RKO (cell line): ENCODE measurements at places on chromosomes 4 and X.

DNA sequence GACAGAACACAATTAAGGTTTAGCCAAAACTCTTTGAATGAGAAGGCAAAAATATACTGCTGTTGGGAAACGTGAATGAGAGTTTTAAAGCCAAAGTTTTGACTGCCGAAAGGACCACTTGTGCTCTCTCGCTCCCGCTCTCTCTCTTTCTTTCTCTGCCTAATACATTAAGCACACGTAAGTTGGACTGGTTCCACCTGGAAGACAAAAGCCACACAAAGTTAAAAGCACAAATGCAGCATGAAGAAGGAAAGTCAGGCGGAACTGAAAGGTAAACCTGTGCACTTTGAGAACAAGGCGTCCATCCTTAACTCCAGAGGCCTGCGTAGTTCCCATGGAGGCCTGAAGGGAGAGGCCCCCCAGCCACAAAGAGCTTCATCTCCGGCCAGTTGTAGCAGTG, 1.9 kb downstream of the DCAF12L2 start:
- DNase-seq, result no peak

DNA sequence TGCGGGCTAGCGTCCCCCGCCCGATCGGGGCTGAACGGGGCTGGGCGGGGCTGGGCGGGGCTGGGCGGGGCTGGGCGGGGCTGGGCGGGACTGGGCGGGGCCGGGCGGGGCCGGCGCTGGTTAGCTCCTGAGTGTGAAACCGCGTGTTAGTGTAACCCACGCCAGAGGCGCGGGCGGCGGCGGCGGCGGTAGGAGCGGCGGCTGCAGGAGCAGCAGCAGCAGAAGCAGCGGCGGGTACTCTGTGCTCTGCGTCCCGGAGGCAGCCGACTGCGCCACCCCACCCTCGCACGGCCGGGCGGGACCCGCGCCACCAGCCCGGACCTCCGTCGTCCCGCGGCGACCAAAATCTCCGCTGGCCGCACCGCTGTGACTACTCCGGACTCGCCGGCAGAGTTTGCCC, 128.1 kb downstream of the LAS1L start:
- no peak for DNase-seq

DNA sequence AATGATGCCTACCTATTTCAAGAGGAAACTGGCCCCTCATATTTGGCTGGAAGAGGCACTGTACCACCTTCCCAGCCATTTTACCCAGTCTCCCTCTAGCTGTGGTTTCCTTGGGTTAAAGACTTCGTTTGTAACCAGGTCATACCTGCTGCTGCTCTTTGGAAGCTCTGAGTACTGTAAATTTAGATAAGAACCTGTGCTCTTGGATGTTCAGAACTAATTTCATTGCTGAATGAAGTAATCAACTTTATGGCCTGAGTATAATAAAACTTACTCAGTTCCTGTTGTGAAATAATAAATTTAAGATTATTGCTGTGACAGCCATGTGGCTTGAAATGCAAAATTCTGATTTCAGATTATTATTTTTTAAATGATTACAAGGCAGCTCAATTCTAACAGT, 12.2 kb downstream of the MTTP start:
- DNase-seq, result no peak

- no peak for DNase-seq
Measured at GRCh38 chrX:22345884-22346283, 73.2 kb downstream of the CBLL2 start.

- no peak for DNase-seq
Measured at GRCh38 chrX:25599061-25599460, 539.1 kb upstream of the MAGEB18 start.

DNA sequence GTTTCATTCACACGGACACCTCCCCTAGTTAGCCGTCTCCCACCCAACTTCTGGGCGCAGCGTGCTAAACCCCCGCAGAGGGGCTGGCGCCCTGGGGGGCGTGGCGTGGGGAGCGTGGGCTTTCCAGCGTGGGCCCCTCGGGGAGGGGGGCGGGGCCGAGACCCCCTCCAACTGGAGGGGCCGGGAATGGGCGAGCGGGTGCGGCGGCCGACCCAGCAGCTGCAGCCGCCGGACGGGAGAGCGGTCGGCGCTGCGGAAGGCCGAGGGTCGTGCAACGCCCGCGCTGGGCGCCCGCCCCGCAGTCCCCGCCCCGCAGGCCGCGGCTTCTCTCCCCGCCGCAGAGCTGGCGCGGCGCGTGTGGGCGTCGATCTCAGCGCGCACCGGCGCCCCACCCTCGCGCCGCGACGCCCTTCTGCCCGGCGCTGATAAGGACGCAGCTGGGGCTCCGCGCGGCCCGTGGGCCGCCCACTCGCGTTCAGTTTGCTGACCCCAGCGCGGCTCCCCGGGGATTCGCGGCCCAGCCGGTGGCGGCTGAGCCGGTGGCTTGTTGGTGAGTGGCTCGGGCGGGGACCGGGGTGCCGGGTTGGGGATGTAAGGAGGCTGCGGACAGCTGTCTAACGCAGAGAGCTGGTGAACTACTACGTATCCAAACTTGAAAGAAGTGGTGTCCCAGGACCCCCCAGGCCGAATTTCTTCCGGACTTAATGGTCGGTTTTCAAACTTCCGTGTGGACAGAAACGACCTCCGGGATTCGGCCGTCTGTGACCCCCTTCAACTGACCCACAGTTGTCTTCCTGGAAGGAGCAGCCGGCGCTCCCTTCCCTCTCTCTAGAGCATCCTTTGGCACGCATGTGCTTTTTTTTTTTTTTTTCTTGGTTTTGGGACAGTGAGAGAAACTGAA, 1.5 kb downstream of the FHDC1 start:
- no peak for DNase-seq

DNA sequence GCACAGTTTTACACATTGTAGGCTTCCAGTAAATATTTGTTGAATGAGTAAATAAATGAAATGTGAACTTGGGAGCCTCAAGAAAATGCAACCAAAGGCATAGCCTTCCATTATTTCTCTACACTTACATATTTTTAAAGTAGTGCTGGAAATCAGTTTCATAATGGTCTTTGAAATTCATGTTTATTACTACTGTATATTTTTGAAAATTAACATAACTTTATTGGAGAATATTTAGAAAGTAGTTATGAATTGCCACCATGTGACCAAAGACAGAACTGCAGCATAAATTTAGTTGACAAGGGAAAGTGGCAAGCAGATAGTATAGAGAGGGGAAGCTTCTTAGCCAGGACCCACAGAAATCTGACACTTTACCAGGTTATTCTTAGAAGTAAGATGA, 6.4 kb downstream of the TCEAL8 start:
- DNase-seq, result peak; percentile 53

- DNase-seq, result no peak
Measured at GRCh38 chrX:117834076-117834475, 282.5 kb downstream of the KLHL13 start.

DNA sequence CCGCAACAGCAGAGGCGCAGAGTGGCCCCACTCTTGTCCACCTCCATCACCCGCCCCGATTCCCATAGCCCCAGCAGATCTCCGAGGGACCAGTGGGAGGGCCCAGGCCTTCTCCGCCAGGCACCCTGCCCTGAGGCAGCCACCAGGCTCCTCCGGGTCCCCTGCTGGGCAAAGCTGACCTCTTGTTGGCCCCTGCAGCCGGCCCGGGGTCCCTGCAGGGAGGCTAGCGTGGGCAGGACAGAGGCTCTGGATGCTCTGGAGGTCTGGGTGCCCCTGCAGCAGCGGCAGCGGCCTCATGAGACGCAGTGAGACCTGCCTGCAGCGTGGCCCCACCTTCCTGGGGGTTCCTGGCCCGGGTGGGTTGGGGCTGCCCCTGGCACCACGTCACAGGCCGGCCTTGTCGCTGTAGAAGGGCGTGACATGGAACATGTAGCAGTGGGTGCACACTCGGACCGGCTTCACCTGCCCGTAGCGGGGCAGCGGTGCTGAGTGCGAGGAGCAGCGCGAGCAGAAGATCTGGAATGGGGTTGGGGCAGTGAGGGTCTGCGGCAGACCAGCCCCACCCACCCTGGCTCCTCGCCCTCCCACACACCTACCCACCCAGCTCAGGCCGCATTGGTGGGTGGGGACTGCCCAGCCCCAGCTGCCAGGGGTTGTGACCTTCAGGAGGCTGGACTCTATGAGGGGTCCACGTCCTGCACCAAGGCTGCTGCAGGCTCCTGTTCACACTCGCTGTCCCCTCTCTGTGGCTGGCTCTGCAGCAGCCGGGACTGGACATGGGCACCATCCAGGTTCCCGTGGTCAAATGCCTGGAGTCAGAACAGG, 8.6 kb upstream of the MXD4 start:
- DNase-seq, result no peak

DNA sequence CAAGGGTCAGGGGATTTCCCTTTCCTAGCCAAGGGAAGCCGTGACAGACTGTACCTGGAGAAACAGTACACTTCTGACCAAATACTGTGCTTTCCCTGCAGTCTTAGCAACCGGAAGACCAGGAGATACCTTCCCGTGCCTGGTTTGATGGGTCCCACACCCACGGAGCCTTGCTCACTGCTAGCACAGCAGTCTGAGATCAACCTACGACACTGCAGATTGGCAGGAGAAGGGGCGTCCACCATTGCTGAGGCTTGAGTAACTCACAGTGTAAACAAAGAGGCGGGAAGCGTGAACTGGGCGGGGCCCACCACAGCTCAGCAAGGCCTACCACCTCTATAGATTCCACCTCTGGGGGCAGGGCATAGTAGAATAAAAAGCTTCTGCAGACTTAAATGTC, 48.7 kb upstream of the SRD5A3 start:
- DNase-seq, result peak; percentile 10

DNA sequence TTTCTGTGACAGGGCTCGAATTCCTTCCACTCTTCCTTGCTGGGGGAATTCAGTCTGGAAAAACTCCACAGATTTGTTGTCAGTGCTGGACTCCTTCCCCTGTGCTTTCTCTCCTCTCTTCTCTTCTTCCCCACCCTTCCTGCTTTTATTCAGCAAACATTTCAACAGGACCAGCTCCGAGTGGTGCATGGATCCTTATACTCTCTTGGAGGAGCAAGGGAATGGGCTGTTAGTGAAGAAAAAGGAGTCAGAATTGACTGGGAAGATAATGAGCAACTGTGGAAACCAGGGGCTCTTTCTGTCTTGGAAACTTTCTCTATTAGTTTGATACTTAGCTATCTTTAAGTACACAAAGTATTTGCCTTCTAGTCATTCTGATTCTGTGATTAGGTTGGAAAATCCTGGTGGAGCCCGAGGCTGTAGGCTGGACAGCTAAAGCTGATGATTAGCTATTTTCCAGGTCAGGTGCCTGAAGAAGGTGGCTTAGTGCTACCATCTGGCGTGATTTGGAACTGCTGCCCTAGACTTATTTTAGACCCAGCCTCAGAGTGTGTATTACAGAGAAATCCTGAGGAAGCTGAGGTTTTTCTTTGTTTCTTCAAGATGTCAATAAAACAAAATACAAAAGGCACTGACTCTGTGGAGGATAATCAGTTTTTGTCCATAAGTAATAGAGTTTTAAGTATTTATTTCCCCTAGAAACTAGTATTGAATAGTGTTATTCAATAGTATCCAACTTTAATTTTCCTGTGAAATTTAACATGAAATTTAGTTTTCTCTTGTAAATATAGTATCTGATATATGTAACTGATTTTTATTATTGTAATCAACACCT, 38.4 kb downstream of the NAP1L5 start:
- DNase-seq, result peak; percentile 73

DNA sequence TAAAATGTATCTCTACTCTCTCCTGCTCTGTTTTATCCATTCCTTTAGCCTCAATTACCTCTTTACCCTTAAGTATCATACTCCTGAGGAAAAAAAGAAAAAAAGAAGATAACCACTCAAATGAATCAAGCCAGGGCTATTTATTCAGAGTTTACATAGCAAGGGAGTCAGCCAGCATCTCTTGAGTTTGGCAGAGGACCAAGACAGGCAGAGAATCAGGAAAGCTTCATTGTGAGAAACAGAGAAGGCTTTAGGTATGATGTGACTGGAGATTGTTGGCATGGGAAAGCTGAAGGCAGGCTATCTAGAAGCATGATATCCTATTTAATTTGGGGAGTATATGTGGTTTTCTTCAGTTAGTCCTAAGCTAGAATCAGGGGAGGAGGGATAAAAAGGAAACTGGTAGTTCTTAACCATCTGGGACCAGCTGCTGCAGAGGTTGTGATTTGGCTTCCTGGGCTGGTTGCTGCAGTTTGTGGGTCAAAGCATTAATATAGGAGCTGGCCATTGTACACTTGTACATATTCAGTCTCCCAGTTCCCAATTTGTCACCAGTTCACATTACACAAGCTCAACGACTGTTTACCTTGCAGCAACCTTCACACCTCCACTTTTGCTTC, 11.2 kb downstream of the APELA start:
- DNase-seq, result no peak

DNA sequence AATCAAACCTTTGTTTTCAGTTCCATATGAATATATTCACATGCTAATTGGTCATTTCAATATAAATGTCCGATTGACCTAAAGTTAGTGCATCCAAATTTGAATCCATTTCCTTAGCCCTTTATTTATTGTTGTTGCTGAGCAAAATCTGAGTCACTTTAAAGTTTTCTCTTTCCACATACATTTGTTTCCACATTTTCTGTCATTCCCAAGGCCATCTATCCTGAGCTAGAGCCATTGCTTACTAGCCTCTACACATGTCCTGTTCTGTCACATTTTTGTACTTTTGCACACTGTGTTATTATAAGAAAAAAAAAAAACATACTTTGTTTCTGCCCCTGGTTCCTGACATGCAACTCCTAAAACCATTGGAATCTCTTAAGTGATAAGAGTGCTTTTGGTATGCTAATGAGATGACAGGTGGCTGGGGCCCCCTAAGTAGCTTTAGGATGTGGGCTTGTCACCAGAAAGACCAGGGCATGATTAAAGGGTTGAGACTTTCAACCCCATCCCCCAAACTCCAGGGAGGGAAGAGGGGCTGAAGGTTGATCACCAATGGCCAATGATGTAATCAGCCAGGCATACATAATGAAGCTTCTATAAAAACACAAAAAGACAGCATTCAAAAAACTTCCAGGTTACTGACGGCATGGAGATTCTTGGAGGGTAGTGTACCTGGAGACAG, 353.3 kb upstream of the MAGEB16 start:
- DNase-seq, result no peak

GRCh38 chr4:69057620-69058409, 38.5 kb upstream of the UGT2B7 start:
- no peak for DNase-seq

GRCh38 chrX:46621572-46621971, 48.0 kb downstream of the CHST7 start:
- no peak for DNase-seq

GRCh38 chr4:76527666-76528065, 92.6 kb downstream of the SHROOM3 start:
- no peak for DNase-seq

- DNase-seq, result peak; percentile 73
Measured at GRCh38 chr4:183443655-183444213, 702 bp upstream of the CDKN2AIP start.

- no peak for DNase-seq
Measured at GRCh38 chr4:76993787-76994641, 44.5 kb downstream of the SEPTIN11 start.
